ENCODE measurements at places on chromosomes 5 and 9.

DNA sequence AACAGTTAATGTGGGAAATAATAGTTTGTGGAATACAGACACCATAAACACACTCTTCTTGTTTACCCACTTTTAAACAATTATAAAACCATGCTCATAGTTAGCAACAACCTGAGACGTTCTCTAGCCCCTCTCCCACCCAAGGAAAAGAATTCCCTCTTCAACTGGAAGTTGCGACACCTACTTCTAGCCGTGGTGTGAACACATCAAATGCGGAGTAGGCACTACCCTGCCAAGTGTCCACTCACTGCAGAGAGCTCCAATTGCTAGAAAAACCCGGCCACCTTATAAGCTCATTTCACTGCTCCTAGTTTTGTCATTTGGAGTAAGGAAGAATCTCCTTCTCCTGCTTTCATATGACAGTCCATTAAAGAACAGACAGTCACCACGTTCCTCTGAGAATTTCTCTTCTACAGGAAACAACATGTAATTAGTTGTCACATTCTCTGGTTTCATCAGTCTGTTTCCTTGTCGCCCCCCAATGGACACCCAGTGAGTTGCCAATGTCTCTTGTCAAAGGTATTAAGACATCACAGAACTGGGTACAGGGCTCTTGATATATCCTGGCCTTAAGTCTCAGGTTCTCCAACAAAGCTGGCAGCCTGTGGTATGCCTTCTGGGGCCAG, 47.3 kb downstream of the PRLR start:
- no peak for DNase-seq

DNA sequence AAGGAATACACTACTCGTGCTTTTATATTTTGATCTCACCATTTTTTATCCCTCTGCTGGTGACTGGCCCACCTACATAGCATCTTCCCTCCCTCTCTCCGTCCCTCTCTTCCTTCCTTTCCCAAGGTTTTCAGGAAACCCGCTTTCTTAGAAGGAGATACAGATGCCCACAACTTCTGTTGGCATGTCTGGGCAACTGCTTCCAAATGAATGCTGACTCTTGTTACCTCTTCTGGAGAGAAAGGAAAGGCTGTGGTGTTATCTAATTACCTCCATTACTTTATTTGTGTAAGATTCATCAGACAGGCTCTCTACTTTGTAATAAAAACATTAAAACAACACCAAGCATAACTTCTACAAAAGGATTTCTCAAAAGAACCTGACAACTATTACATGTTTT, 20.2 kb downstream of the FANCC start:
- DNase-seq, result no peak

DNA sequence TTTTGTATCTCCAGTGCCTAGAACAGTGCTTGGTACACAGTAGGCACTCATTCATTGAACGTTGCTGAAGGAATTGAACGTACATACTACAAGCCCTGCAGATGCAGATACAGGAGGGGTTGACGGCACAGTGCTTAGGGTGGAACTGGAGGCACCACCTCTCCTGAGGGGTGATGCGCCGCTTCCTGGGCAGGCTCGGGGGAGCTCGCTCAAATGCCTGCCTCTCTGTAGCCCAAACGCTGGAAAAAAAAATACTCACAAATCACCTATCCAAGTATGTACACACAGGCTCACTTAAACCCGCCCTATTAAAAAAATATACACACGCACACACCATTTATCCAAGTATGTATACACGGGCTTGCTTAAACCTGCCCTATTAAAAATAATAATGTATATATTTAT, 536 bp upstream of the COMMD10 start:
- peak; percentile 13 for DNase-seq

DNA sequence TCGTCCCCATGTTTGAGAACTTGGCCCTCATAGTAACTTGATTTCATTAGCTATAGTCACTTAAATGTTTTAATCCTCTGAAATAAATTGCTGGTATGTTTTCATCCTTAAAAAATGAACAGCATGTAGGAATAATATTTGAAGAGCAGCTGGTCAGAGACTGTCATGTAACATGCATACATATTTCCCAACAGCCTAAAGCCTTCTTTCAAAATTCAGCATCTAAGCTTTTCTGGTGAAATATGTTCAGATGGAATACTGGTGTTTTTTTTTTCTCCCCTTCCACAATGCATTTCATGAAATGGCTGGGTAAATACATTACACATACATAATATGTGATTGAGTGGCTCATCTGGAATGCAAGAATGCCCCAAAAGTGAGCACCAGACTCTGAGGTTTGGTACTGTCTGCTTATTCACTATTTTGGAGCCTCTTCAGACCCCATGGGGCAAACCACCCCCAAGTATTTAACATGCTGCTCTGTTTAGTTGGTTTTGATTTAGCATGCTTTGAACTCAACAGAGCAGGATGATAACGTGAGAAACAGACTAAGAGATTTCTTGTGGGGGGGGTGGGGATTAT, 94.0 kb downstream of the SMARCA2 start:
- DNase-seq, result no peak

- no peak for DNase-seq
Observed at GRCh38 chr5:140998921-140999410, 32.7 kb downstream of the PCDHAC2 start.

DNA sequence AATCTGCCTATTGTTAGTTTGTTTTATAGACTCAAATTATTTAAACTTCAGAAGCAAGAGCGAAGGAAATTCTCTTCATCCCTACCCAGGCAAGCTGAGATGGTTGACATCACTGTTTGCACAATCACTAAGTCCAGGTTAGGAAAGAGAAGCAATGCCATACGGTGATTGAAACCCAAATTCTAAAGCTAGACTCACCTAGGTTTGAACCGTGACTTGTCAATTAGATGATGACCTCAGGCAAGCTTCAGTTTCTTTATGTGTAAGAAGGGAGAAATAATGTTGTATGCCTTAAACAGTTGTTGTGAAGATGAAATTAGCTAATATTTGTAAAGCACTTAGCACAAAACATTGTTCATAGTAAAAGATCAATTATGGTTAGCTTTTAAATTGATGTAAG, 96.5 kb upstream of the ANKRD55 start:
- no peak for DNase-seq

All from CD4-positive, alpha-beta T cell treated with Interleukin-4 for 4 hours (primary cell).